ENCODE measurements at places on chromosomes 1 and 21.
A peak's percentile ranks its signal among the peaks of the same experiment; 100 is the strongest.

- peak; percentile 11 for DNase-seq
These were observed 283.5 kb downstream of the C1orf94 start for GRCh38 chr1:34460193-34460592.

- DNase-seq, result no peak
These were observed 101.5 kb downstream of the WDR4 start for GRCh38 chr21:42777757-42778344.

- no peak for DNase-seq
These were observed 24.1 kb upstream of the MYCL start for GRCh38 chr1:39925721-39926342.

DNA sequence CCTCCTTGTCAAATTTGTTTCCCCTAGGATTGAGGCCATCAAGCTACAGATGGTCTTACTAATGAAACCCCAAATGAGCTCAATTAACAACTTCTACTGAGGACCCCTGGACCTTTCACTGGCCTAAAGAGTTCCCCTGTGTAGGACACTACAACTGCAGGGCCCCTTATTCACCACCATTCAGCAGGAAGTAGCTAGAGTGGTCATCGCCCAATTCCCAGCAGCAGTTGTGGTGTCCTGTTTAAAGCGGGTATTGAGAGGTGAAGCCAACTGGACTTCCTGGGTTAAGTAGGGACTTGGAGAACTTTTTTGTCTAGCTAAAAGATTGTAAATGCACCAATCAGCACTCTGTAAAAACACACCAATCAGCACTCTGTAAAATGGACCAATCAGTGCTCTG lies 1466.9 kb downstream of the KCNT2 start:
- DNase-seq, result no peak

GRCh38 chr1:2275796-2276536 lies 47.8 kb downstream of the SKI start:
- no peak for DNase-seq

All from activated T-helper 2 cell treated with anti-CD3 and anti-CD28 coated beads, Interferon-gamma antibody, Interleukin-2, Interleukin-4, amounts not matched to agents 10 μg/mL and 5 μg/mL and 100 μg/mL, durations not matched to agents 14 hours and 24 hours and 36 hours (primary cell).